ENCODE measurements at places on chromosomes 4 and X. TPM values are rescaled to one million over a fixed set of nuclear protein-coding genes. Genes with fewer than 3 reads are reported as not detected.

- DNase-seq = no peak
Measured at GRCh38 chrX:33126469-33126868, 84.9 kb downstream of the DMD start.

DNA sequence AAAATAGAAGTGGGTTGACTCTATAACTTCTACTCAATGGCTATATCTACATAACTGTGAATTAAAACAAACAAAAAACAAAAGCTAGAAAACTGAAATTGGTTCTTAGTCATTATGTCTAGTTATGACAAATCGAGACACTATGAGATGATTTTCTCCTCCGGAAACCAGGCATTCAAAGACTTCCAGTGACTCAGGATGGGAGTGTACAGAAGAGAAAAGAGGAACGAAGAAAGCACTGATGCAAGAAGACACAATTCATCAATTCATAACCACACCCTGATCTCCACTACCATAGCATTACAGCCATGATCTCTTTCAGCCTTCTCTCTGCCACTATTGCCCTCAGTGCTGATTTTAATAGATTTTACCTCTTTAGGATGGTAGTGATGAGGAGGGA lies 253.6 kb downstream of the CBLL2 start:
- no peak for DNase-seq

GRCh38 chr4:142607976-142608375 lies 238.1 kb downstream of the INPP4B start:
- DNase-seq = no peak

DNA sequence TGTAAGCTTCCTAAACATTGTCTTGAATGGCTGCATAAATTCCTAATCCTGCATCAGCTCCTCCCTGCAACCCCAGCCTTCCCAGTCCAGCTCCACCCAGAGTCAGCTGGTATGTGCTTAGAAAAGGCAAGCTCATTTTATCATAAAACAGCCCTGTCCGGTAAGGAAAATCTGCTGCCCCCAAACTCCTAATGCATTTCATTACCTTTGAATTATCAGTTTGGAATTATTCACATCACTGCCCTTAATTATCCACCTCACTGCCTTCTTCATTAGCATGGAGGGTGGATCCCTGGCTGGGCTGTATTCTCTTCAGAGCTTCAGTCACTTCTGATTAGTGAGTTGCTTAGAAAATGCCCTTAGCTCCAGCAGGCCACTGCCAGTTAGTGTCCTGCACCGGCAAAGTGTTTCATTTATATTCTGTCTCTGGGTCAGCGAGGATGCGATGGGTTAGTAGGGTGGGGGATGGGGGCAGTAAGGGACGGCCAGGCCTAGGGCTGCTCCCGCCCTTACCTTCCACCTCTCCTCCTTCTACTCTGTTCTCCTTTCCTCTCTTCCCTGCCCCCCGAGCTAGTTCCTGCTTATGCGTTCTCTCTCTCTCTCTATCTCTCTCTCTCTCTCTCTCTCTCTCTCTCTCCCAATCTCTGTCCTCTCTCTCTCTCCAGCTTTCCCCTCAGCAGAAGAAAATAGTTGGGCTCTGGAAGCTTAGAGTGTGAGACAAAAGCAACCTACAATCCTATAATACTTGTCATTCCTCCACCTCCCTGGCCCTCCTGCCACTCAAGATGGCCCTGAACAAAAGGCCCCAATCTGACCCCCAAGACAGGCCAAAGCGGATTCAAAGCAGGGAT lies 174.8 kb upstream of the KLF3 start:
- no peak for DNase-seq

GRCh38 chrX:27597508-27597907 lies 7.4 kb downstream of the DCAF8L2 start:
- no peak for DNase-seq

- DNase-seq = no peak
Measured at GRCh38 chrX:19792412-19792811, 95.0 kb downstream of the SH3KBP1 start.

GRCh38 chrX:10119399-10119990 lies 37.3 kb upstream of the CLCN4 start:
- DNase-seq = peak; percentile 73

- DNase-seq = no peak
Measured at GRCh38 chr4:40613456-40613855, 16.2 kb downstream of the RBM47 start.

- no peak for DNase-seq
Measured at GRCh38 chrX:132153166-132153565, 25.3 kb upstream of the FRMD7 start.

GRCh38 chr4:15847746-15848145 lies 69.6 kb downstream of the CD38 start:
- no peak for DNase-seq

DNA sequence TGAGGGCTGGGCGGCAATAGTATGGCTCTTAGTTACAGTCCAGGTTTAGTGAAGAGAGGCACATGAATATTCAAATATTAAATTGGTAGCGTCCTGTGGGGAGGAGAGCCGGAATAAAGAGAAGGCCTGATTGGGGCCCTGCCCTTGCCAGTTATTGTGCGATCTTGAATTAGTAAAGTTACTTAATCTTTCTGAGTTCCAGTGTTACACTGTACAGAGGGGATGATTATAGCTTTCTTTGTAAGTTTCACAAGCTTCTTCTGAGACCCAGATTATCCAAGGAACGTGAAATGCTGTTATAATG lies 1.2 kb downstream of the METAP1 start:
- DNase-seq = peak; percentile 2

DNA sequence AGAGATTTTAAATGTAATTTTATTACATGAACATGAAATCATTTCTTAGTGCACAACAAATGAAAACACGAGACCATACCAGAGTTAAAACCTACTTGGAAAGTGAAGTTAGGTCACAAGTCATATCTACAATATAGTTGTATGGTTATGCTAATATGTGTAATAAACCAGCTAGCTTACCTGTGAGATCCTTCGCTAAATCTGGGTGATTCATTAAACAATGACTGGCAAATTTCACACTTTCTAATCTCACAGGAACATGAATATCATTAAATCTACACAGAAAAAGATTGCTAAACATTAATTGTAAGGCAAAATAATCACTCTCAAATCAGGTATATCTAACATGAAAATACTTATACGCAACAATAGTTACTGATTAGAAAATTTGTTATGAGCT lies 67.6 kb downstream of the PDS5A start:
- DNase-seq = no peak

DNA sequence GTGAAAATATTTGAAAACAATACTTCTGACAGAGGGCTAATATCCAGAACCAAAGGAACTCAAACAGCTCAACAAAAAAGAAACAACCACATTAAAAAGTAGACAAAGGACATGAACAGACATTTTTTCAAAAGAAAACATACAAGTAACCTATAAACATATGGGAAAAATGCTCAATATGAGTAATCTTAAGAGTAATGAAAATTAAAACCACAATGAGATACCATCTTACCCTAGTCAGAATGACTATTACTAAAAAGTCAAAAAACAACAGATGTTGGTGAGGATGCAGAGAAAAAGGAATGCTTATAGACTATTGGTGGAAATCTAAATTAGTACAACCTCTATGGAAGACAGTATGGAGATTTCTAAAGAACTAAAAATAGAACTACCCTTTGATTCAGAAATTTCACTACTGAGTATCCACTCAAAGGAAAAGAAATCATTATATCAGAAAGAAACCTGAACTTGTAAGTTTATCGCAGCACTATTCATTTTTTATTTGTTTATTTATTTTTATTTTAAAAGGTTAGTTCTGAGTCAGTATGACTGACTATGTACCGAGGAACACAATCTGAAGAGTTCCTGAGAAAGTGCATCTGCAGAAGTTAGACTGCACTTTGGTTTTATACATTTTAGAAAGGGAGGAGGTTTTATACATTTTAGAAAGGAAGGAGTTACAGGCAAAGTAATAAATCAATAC lies 231.3 kb downstream of the INPP4B start:
- DNase-seq = no peak

GRCh38 chrX:7223271-7223670 lies 75.3 kb upstream of the PUDP start:
- DNase-seq = no peak

GRCh38 chr4:68460085-68460484 lies 12.8 kb downstream of the TMPRSS11E start:
- no peak for DNase-seq

DNA sequence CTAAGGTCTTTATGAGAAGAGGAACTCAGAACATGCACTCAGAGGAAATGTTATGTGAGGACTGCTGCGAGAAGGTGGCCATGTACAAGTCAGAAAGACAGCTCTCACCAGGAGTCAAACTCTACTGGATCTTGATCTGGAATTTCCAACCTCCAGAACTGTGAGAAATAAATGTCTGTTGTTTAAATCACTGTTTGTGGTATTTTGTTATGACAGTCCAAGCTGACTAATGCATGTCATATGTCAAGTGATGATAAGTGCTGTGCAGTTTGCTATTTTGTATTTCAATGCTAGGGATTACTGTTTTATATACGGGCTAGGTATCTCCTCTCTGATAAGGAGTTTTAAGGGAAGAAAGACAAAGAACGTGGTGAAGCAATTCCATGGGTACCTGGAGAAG lies 162.3 kb downstream of the CPEB2 start:
- no peak for DNase-seq

DNA sequence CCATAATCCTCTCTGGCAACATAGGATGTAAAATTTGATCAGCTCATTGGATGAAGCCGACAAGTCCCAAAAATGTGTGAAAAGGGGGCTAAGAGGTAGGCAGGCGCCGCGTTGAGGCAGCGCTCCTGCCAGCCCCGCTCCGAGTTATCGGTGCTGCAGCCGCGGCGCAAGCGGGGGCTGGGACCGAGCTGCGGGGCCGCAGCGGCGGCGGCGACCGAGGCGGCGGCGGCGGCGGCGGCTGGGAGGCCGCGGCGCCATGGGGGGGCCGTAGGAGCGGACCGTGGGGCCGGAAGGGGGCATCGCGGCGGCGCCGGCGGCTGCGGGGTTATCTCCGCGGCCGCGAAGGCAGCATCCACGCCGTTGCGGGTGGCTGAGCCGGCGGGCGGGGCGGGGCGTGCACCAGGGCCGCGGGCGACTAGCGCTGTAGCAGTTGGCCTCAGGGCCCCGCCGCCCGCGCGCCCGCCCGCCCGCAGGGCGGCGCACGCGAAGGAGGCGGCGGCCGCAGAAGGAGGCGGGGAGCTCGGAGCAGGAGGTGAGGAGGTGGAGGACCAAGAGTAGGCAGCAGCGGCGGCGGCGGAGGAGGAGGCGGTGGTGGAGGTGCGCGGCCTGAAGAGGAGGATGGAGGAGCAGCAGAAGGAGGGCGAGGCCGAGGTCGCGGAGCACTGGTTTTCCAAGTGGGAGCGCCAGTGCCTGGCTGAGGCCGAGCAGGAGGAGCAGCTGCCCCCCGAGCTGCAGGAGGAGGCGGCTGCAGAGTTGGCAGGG lies 126.0 kb upstream of the CXorf66 start:
- no peak for DNase-seq

DNA sequence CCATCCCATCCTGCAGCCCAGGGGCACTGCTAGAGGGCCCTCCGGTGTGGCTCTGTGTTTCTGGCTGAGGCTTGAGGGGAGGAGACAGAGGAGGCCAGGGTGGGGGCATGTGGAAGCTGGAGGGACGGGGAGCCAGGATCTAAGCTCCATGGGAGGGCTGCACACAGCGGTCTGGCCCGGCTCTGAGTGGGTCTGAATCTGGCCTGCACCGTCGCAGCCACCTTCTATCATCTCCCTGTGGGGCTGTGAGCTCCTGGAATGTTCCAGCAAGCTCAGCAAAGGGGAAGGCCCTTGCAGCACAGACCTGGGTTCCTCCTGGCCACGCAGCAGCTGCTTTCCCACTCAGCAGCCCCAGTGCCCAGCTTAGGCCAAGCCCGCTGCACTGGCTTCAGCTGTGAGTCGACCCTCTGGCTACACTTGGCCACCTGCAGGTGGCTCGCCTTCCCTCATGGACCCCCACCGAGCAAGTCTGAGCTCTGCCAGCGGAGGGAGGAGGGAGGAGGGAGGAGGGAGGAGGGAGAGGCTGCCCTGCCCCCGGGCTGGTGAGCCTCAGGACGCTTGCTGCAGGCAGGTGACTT lies 5.3 kb downstream of the NKX1-1 start:
- no peak for DNase-seq

GRCh38 chr4:102533904-102534303 lies 32.7 kb downstream of the NFKB1 start:
- no peak for DNase-seq

DNA sequence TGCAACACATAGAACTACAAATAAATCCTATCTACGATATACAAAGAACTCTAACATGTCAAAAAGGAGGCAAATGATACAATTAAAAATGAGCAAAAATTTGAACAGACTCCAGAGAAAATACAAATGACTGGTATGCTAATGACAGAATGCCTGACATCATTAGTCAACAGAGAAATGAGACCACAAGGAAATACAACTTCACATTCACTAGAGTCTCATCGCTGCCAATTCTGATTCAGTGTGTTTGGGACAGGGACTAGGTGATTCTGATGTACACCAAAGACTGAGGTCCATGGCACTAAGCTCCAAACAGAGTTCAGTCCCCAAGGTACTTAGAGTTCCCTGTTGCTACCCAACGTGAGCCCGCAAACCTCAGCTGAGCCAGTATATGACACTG lies 23.4 kb downstream of the SLC2A9 start:
- no peak for DNase-seq

DNA sequence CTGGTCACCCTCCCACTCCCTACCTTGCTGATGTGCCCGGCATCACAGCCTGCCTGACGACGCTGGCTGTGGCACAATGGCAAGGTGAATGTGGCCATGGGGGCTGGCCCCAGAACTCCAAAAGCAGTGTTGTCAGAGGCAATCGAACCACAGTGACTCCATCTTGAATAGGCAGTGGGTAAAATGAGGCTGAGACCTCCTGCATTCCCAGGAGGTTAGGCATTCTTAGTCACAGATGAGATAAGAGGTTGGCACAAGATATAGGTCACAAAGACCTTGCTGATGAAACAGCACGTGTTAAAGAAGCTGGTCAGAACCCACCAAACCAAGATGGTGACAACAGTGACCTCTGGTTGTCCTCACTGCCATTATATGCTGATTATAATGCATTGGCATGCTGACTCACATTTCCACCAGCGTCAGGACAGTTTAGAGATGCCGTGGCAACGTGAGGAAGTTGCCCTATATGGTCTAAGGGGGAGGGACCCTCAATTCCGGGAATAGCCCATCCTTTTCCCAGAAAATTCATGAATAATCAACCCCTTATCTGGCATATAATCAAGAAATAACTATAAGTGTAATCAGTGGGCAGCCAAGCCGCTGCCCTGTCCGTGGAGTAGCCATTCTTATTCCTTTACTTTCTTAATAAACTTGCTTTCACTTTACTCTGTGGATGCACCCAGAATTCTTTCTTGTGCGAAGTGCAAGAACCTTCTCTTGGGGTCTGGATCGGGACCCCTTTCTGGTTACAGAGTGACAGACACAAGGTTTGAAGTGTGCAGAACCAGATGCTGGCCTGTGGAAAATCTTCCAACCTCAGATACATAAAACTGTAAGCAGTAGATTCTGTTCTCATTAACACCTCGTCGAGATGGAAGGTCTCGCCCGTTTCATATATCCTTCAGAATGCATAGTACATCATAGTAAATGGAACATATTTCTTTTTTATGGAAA lies 26.8 kb upstream of the CLDN24 start:
- peak; percentile 28 for DNase-seq

- DNase-seq = no peak
Measured at GRCh38 chr4:20192736-20193135, 59.0 kb upstream of the SLIT2 start.

Gene METAP1
- polyA plus RNA-seq = 26.0 TPM

Gene ANOS1
- 37.1 TPM for polyA plus RNA-seq

Gene AMBN
- polyA plus RNA-seq = not detected

Gene GLUD2
- 1.6 TPM for polyA plus RNA-seq

Gene DKK2
- polyA plus RNA-seq = 15.6 TPM

Gene DIPK2B
- 23.5 TPM for polyA plus RNA-seq

Gene ASB11
- 7.3 TPM for polyA plus RNA-seq

Gene C4orf54
- 85.3 TPM for polyA plus RNA-seq

Gene UGT2B17
- not detected for polyA plus RNA-seq

Gene NUP54
- polyA plus RNA-seq = 31.7 TPM

Gene HS6ST2
- 44.7 TPM for polyA plus RNA-seq

All from muscle of back (tissue), 13 donors.